ENCODE measurements at places on chromosomes 2 and 18. TPM values are rescaled to one million over a fixed set of nuclear protein-coding genes. Genes with fewer than 3 reads are reported as not detected.

Gene RGPD4
- total RNA-seq, result 0.88 TPM

Gene CCDC74A
- total RNA-seq, result 0.49 TPM

Gene ANKRD23
- total RNA-seq, result 13.1 TPM

Gene SERPINB3
- total RNA-seq, result not detected

Gene RAB27B
- total RNA-seq, result 0.05 TPM

Gene DSG2
- 0.30 TPM for total RNA-seq

Gene SERPINB13
- not detected for total RNA-seq
